ENCODE measurements at places on chromosomes 11 and 22. TPM values are rescaled to one million over a fixed set of nuclear protein-coding genes. Genes with fewer than 3 reads are reported as not detected.

GRCh38 chr22:49975543-49976389 lies 15.2 kb downstream of the PIM3 start:
- DNase-seq = peak; percentile 69

GRCh38 chr11:93100211-93100610 lies 97.6 kb downstream of the SLC36A4 start:
- DNase-seq = peak; percentile 72

DNA sequence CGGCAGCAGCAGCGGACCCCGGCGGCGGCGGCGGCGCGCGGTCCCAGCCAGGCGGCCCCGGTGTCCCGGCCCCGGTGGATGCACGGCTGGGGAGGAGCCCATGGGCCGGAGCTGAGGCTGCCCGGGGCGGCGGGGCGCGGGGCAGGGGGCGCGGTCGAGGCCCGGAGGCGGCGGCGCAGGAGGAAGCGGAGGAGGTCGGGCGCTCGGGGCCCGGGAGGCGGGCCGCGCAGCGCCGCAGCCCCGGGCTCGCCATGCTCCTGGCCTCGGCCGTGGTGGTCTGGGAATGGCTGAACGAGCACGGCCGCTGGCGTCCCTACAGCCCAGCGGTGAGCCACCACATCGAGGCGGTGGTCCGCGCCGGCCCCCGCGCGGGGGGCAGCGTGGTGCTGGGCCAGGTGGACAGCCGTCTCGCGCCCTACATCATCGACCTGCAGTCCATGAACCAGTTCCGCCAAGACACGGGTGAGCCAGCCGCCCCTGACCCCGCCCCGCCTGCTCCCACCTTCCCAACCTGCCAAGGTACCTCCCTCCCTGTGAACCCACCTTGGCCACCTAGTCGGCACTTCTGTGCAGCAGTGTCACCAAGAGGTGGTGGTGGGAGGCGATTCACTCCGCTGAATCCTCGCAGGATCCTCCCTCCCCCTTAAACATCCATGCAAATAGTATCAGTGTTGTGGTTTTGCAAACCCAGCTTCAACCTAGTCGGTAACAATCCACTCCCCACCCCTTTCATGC lies 580 bp downstream of the DTX4 start:
- DNase-seq = peak; percentile 67

- DNase-seq = no peak
Measured at GRCh38 chr22:23408321-23408720, 171.8 kb downstream of the IGLL1 start.

DNA sequence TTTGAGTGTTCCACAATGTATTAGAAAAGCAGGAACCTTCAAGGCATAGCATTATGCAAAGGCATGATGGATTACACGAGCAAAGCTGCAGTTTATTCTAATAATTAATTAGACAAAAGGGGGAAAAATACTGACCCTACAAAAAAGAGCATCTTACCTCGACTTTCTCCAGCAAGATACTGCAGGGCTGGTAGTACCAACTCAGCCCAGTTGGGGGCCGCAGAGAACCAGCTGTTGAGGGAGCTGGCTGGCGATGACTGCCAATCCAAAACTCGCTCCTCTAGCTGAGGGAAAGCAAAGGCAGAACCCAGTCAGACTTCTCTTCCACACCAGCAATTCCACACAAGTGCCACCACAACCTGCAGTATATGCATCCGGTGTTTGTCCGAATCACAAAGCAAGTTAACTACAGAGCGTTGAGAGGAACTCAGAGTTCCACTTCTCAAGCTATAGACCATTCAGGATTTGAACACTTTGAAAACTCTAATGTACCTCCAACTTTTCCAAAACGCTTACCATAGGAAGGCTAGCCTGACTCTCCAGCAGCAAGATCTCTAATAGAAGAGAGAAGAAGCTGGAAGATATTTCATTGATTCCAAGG lies 13.7 kb downstream of the NFRKB start:
- DNase-seq = peak; percentile 91

Gene OR52R1
- not detected for total RNA-seq

DNA sequence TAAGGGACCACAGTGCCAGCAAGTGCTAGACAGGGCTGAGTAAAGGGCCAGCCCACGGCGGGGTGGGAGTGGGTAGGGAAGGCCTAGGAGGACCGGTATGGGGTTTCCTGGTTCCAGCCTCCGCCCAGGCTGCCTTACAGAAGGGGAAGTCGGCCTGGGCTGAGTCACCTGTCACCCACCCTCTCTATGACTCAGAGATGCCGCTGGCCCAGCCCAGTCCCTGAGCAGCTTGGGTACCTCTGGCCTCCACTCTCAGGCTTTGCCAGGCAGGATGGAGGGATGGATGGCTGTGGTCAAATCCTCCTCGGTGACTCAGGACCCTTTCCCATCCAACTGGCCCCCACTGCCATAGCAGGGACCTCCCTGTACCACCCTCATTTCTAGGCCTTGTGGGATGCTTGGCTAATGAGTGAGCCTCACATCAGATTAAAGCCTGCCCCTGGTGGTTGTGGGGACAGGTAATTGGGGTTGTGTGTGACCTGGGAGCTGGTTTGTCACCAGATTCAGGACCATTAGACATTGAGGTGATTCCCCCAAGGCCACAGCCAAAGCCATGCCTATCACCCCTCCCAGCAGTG lies 13.9 kb downstream of the SLC35E4 start:
- DNase-seq = peak; percentile 94

DNA sequence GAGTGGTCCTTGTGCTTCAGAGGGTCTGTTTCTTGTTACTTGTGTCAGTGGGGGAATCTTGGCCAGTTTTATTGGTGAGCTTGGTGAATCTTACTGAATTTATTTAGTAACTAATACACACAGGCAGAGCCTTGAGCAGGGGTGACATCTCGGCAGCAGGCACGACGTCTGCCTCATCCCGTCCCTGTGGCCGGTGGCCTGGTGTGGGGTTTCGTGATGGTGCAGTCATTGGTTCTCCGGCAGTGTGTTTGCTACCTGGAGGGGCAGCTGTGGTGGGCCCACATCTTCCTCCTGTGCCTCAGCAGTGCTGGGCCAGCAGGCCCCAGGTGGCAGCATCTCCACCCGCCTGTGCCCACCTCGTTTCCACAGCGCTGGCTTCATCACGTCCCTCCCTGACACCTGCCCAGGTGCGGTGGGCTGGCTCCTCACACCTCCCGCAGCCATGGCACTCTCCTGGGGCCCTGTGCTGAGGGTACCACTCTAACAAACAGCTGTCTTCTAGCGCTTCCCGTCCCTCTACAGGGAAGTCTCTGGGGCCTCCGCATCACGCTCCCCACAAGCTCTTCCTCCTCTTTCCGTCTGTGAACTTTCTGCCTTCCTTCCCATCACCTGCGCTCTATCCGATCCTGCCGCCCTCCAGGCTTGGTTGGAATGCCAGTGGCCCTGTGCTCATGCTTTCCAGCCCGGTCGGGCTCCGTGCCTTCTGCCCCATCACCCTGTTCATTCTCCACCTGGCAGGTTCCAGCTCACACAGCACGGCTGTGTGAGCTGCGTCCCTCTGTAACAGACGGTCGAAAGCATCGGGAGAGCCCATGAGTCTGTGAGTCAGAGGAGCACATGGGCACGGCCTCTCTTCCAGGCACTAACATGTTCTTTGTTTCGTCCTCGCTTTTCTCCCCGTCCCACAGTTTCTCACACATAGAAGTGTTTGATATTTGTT lies 203.4 kb downstream of the TBC1D22A start:
- peak; percentile 65 for DNase-seq

GRCh38 chr11:130475426-130476053 lies 27.1 kb downstream of the ADAMTS15 start:
- peak; percentile 95 for DNase-seq

DNA sequence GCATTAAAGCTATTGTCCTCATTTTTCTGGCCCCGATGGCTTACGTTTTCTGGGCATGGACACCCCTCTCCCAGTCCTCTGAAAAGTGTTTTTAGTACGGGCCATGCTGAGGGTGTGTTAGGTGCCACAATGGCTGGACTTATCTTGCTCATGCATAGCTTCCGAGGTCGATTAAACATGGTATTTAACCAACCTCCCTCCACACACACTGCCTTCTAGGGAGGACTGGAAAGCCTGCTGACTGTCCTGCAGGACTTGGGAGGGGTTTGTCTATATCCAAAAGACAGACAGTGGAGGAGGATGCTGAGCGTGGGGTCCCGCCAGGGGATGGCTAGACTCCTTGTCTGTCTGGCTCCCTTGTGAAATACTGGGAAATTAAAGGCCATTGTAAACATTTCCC lies 95.3 kb downstream of the FBXO7 start:
- DNase-seq = no peak

DNA sequence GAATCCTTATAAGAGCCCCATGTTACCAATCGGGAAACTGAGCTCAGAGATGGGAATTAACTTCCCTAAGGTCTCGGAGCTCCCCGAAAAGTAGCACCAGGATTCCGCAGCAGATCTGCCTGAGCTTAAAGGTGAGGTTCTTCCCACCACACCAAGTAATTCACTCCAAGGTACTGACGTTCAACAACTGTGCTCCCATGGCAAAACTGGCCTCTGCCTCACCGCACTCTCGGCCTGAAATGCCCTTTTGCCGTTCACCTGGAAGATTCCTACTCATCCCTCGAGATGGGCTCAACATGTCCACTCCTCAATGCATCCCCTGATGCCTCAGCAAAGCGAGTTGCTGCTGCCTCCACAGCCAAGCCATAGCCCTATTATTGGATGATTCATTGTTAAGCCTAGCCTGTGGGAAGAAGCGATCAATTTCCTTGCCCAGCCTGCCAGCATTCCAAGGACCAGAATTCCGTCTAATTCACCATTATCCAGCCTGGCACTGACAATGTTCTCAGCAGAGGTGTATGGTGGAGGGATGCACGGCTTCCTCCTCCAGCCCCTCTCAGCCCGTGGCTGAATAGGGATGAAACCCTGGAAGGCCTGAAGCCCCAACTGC lies 4.2 kb downstream of the PLAAT3 start:
- peak; percentile 83 for DNase-seq

Gene OMP
- total RNA-seq = not detected

- DNase-seq = peak; percentile 96
Measured at GRCh38 chr11:833114-833791, 501 bp downstream of the CD151 start.

DNA sequence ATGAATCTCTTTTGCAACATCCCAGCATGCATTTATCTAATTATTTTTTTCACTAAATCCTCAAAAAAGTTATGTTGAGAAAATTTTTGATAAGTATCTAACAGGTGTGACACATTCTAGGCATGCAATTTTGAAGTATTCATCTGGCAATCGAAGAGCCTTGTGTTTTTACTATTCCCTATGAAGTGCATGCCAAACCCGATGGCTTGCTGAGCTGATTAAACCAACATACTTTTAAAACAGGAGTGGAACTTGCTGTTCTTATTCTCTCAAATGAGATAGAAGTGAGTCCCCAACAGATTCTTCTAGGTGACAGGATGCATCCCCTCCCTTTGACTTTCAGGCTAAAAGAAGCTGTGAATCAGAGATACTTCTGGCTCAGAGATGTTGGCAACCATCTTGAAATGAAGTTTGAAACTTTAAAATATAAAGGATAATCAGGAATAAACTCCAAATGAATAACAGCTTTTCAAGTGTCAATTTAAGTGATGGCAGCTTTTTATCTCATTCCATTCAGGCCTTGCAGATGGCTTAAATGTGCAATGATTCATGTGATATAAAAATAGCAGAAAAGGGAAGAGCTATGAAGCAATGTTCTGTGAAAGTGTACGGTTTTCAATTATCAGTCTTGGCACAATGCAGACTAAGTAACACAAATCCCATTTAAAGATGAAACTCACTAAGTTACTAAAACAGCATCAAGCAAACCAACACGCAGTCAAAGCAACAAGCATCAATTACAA lies 67.7 kb downstream of the APOL5 start:
- no peak for DNase-seq

DNA sequence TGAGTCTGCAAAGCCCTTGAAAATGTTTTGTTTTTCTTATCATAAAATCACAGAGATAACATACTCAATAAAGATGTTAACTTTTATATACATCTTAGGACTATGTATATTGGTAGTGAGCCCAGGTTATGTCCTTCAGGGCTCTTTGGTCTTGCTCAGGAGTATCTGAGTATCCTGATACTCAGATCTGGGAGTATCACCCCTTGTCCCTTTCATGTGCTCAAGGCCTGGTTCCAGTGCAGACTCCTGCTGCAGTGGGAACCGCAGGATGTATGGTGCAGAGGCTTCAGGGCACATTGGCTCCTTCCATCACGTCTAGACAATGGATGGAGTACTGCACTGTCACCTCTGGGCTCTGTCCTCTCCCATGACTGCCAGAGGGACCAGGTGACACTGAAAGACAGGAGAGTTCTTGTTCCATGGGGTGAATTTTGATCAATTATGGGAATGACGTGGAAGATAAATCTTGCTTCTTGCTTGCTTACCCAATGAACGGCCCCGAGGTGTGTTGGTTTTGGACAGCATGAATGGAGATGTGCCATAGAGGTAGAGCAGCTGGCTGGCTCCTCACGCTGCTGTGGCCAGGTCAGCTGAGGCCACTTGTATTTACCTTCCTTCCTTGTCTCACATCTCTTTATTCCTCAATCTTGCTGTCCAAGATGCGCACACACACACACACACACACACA lies 215.5 kb downstream of the ARHGAP42 start:
- no peak for DNase-seq

DNA sequence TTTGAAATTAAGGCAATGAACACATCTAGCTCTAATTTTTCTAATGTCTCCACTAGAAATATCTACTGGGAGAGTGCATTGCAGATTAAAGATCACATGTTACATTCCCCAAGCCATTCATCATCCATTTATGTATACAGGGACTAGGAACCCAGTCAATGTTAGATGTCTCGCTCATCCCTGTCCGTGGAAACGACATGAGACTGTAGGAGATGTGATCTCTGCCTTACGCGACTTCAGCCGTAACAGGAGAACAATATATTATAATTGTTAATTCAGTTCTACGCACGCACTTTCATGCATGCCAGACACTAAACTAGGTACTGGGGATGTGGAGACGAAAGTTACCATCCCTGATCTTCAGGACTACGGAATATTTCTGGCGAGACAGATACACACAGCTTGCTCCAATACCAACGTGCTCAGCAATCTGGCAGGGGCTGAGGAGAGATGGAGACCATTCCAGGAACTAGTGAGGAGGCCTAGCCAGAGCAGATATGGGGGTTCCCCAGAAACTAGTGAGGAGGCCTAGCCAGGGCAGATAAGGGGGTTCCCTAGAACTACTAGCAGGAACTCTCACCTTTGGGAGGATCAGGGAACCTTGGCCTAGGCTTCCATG lies 706 bp downstream of the DCPS start:
- peak; percentile 56 for DNase-seq

Gene SPDYC
- not detected for total RNA-seq

Gene OR4A47
- not detected for total RNA-seq

GRCh38 chr11:46952553-46952952 lies 16.0 kb downstream of the CSTPP1 start:
- no peak for DNase-seq

GRCh38 chr22:23749841-23750301 lies 1.0 kb downstream of the ZNF70 start:
- peak; percentile 92 for DNase-seq

- no peak for DNase-seq
Measured at GRCh38 chr11:75152651-75153427, 1.9 kb downstream of the SLCO2B1 start.

GRCh38 chr22:25172153-25172552 lies 27.5 kb upstream of the CRYBB3 start:
- no peak for DNase-seq
